DMS53 (cell line): ENCODE measurements at places on chromosomes 7 and 10.
A peak's percentile ranks its signal among the peaks of the same experiment; 100 is the strongest.

GRCh38 chr10:126538439-126539135 is 131.9 kb downstream of the C10orf90 start:
- no peak for DNase-seq

GRCh38 chr7:114459574-114459973 is 45.0 kb downstream of the FOXP2 start:
- DNase-seq = no peak

DNA sequence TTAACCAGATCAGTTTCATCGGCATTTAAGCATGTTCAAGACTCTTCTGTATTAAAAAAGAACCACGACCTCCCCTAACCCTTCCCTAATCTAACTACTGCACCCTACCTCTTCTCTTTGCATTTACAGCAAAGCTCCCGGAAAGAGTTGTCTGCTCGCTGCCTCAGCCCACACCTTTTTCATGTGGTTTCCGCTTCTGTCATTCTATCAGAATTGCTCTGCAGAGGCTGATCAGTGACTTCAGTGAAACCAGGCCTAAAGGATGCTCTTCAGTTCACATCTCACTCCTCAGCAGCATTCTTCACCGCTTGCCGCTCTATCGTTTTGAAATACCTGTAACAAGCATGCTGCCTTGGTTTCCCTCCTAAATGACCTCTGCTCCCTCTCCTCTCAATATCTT is 160.9 kb downstream of the SDK1 start:
- no peak for DNase-seq

DNA sequence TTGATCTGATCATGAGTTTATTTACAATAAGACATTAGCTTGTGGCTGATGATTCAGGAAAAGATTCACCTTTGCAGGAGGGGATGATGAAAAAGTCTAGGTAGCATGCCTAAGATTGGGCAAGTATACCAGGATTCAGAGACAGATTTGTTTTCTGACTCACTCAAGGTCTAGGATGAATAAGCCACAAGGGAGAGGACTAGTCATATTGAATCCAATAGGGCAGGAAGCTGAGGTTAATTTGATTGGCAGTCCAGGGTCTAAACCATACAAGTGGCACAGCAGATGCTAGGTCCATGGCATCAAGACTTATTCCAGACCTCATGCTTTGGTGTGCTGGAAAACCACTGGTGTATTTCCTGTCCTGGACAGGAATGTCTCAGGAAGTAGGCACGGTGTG is 1133.4 kb downstream of the XPNPEP1 start:
- DNase-seq = no peak

GRCh38 chr7:112080441-112080840 is 125.8 kb downstream of the DOCK4 start:
- peak; percentile 98 for DNase-seq

DNA sequence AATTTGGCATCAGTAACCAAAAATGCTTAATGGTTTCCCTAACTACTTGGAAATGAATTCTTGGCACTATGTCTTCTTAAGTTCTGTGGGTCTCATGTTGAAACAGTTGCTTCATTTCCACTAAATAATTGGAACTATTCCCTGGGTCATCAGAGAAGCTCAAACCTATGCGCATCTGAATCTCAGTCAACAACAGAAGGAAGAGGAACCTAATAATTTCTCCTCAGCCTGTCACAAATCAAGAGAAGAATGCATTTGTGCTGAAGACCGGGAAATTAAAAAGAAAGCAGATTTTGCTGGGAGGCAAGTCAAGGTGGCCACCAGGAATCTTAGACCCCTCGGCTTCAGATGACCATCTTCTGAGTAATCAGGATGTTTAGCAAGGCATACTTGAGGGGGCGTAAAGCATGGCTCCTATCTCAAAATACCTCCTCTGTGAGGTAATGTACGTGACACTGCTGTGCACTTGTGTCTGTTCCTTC is 41.4 kb downstream of the TOMM7 start:
- DNase-seq = no peak

- no peak for DNase-seq
Observed at GRCh38 chr10:13201132-13201531, 33.0 kb downstream of the UCMA start.

DNA sequence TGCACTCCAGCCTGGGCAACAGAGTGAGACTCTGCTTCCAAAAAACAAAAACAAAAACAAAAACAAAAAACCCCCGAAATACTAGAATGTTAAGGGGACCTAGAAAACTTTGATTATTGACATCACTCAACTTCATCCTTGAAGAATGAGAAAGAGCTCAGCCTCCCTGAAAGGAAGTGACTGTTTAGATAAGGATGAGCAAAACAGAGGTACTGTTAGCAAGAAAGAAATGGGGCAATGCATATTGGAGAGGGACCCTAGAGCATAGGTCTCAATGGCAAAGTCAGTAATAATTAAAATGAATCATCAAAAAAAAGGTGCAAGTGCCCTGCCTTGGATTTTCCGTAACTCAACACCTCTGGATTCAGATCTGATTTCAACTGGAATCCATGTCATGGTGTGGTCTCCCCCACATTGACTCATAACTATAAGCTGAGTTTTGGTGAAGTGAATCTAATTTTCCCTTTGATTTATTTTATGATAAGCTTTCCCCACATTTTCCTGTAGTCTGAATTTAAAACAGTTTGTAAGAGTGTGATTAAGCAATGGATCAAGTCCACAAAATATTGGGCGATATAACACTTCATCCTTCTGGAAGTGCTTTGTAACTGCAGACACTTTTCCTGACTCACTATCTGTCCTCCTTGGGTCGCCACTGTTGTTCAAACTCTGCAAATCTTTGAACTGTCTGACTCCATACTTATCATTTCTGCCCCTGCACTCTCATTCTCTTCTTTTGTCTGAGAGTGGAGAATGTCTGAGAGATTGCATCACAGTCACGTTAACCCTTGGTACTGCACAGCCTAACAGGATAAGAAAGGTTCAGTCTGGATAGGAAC is 224.8 kb upstream of the LYZL1 start:
- no peak for DNase-seq

DNA sequence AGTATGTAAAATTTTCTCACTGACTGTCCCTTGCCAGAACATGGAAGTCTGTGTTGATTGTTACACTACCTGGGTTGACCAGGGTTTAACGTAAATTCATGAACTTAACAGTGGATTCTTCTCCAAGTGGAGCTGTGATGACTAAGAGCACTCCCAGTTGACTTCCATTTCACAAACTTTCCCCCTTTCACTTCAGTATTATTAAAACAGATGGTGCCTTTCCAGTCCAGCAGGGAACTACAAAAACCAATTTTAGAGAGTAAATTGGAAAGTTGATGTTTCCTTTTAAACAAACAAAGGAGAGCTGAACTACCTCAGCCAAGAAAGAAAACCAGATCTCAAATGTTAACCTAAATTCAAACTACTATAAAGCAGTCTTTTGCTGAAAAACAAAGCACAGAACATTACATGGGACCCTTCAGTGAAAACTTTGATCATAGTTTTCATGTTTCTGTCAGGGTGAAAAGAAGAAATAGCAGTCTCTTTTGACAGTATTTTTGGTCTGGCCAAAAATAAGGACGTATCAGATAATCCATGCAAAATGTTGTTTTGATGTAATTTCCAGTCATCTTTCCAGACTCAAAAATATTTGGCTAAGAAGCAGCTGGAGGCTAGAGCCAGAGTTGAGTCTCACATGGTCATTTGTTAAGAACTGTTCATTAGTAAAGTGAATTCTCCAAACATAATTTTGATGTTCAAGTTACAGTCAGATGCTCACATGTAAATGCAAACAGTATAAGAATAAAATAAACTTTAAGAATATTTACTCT is 479.9 kb upstream of the AKR1E2 start:
- DNase-seq = no peak

GRCh38 chr7:80833289-80834268 is 85.3 kb downstream of the SEMA3C start:
- DNase-seq = peak; percentile 63

- DNase-seq = peak; percentile 82
Observed at GRCh38 chr10:92699518-92700381, 10.0 kb downstream of the HHEX start.

DNA sequence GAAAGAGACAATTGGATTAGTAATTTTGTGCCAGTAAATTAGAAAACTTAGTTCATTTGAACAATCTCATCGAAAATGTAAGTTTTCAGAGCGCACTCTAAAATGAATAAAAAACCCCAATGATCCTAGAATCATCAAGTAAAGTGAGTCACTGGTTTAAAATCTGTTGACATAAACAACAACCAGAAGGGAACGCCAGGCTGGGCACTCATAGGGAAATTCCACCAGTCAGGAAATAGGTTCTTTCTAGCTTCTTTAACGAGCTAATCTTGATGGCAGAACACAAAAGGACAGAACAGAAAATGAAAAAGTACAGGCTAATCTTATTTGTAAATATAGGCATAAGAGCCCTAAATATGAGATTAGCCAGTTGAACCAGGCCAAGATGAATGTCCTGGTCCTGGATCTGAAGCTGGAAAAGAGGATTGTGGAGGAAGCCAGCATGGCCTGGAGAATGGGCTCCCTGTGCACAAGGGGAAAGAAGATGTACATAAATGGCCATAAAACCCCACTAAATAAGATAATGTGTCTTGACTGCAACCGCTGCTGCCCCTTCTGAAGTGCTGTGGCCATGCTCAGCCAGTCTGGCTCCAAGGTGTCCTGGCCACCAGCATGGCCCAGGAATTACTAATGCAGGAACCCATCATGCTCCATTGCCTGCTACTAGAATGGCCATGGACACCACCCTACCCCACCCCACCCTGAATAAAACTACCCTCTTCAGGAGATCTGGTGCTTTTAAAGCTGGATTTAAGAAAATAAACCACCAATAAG is 114.0 kb downstream of the WDFY4 start:
- DNase-seq = peak; percentile 54

GRCh38 chr10:124264711-124265390 is 153.9 kb downstream of the OAT start:
- no peak for DNase-seq

GRCh38 chr7:26078437-26079336 is 73.3 kb upstream of the NFE2L3 start:
- DNase-seq = peak; percentile 94

DNA sequence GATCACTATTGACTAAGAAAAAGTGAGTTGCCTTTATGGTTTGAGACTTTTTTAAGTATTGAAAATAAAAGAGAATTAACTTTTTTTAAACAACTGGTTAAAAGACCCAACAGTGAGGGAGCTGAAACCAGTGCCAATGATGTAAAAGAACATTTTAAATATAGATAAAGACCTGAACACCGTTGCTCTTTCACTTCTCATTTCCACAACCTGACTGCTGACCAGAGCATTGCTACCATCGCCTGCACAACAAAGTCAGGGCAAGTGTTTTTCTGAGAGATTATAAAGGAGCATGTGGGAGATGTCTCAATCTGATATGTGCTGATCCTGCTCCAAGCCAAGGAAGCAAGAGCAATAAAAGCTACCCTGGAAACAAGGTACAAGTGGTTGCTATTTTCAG is 34.7 kb downstream of the IMMP2L start:
- DNase-seq = no peak

- DNase-seq = peak; percentile 67
Observed at GRCh38 chr10:68096913-68097516, 12.3 kb upstream of the MYPN start.

DNA sequence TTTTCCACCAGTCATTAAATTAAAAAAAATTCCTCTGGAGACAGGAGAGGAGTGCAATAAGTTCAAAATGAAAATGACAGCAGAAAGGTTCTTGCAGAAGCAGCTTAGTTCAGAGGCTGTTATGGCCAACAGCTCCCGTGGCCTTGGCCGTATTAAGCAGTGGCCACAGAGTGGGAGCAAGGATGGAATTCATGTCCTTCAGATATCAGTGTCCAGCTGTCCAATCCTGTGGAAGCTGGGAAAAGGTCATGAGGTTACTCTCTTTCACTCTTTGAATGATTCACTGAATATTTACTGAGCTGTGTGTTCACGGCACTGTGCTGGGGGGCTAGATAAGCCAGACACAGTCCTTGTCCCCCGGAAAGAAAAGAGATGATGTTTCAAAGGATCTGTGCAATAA is 231.8 kb downstream of the BMPER start:
- DNase-seq = no peak

GRCh38 chr10:48205918-48206317 is 68.6 kb downstream of the FRMPD2 start:
- no peak for DNase-seq

DNA sequence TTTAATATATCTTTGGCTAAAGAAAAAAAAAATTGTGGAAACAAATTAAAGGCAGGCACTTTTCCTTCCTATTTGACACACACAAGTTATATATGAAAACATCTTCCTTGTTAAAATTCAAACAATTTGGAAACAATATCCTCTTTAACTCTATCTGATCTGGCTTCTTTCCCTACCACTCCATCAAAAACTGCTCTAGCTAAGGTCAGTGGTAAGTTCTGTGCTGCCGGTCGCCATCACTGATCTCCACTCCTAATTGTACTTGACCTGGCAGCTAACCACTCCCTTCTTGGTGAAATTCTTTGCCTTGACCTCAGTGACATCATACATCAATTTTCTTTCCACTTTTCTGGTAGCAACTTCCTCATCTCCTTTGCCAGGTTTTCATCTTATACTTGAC is 47.9 kb upstream of the MRLN start:
- DNase-seq = no peak

GRCh38 chr10:111360260-111360925 is 283.6 kb downstream of the ADRA2A start:
- DNase-seq = peak; percentile 89

DNA sequence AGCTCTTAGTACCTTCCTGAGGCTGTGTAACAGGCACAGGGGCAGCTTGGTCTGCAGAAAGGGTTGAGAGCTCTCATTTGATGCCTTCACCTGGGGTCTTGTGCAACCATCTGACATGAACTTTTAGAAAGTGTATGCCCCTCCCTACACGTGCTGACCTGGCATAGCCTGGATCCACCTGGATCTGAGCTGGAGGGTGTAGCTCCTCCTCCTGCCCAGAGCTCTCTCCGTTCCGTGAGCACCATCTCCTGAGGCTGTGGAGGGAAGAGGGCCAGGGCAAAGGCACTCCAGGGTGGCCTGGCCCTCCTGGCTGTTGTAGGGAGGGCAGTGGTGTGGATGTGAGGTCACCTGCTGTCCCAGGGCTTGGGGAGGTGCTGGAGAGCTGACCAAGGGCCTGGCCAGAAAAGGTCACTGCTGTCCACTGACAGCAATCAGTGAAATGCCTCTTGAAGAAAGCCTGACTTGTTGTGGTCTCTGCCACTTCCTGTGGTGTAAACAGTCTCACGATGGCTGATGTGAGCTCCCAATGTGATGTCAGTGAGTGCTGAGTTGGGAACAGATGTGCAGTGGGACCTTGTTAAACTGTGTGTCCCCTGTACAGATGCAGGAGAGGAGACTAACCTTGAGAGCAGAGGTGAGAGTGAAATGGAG is 23.0 kb downstream of the AMZ1 start:
- no peak for DNase-seq

- DNase-seq = no peak
Observed at GRCh38 chr10:110837418-110838171, 34.1 kb upstream of the PDCD4 start.

DNA sequence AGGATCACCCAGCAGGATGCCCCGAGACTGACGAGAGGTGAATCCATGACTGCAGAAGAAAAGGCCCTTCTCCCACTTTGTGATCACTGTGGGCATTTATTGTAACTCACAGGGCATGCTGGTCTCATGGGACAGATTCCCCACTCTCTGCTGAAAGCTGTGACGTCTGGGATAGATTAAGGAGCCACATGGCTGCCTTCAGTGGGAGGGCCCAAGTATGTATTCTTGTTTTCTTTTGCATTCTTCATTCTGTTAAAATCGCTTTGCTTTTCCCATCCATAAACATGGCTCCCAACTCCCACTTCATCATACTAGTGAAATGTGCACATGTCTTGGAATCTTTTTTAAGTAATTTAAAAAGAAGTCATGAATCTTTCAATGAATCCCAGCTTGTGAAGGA is 67.2 kb downstream of the FAM107B start:
- DNase-seq = no peak
